Prostate gland (tissue), 2 donors: ENCODE measurements at places on chromosomes 6 and 20. TPM values are rescaled to one million over a fixed set of nuclear protein-coding genes. Genes with fewer than 3 reads are reported as not detected.
A peak's percentile ranks its signal among the peaks of the same experiment; 100 is the strongest.

The SPATS1 gene
- not detected for total RNA-seq

The ZNF165 gene
- total RNA-seq: 1.8 TPM

The KIFC1 gene
- 5.8 TPM for total RNA-seq

The NMBR gene
- total RNA-seq: not detected

The TEAD3 gene
- total RNA-seq: 41.1 TPM

DNA sequence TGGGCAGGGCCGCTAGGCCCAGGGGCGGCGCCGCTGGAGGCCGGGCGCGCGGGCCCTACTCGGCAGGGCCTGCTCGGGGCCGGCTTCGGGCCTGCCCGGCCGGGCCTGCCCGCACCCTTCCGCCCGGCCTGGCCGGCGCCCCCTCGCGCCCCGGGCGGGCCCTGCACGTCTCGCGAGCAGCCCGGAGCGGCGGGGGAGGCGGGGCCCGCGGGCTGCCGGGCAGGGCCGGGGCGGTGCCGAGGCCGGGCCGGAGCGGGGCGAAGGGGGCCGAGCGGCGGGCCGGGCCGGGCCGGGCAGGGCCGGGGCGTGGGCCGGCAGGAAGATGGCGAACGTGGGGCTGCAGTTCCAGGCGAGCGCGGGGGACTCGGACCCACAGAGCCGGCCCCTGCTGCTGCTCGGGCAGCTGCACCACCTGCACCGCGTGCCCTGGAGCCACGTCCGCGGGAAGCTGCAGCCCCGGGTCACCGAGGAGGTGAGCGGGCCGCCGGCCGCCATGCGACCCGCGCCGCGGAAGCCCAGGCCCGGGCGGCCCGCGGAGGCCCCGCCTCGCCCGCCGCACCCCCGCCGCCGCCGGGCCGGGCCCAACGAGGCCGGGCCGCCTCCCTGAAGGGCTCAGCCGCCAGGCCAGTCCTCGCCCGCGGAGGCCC, at the start of gene NPEPL1:
TSS of gene NPEPL1 (plus strand) at position 222 of the 647 bp plus-strand sequence. CDS start at position 323, 101 bp downstream.
- no peaks in the 10 kb centered on the region for H3K36me3 ChIP-seq
- peak; percentile 44 for DNase-seq
- no peaks in the 10 kb centered on the region for H3K27me3 ChIP-seq
- peak within 1 kb of the TSS; percentile 74 for H3K27ac ChIP-seq
- peaks cover 8% of the 10 kb centered on the region for H3K4me1 ChIP-seq
- H3K4me3 ChIP-seq: peak within 1 kb of the TSS; percentile 39

GRCh38 chr20:10309326-10309725, 90.7 kb downstream of the SNAP25 start:
- no peaks in the 10 kb centered on the region for H3K36me3 ChIP-seq
- no peak overlapping the region for H3K27ac ChIP-seq
- DNase-seq: no peak
- no peaks in the 10 kb centered on the region for H3K27me3 ChIP-seq

GRCh38 chr6:75436869-75437268, 56.7 kb downstream of the FILIP1 start:
- H3K27me3 ChIP-seq: no peaks in the 10 kb centered on the region
- no peaks in the 10 kb centered on the region for H3K4me1 ChIP-seq
- no peak overlapping the region for H3K27ac ChIP-seq
- DNase-seq: no peak
- H3K36me3 ChIP-seq: no peaks in the 10 kb centered on the region

GRCh38 chr6:113632220-113632864, 224.8 kb upstream of the MARCKS start:
- no peaks in the 10 kb centered on the region for H3K36me3 ChIP-seq
- H3K27ac ChIP-seq: peak overlapping the region; percentile 34
- no peak overlapping the region for H3K4me3 ChIP-seq
- no peaks in the 10 kb centered on the region for H3K27me3 ChIP-seq

DNA sequence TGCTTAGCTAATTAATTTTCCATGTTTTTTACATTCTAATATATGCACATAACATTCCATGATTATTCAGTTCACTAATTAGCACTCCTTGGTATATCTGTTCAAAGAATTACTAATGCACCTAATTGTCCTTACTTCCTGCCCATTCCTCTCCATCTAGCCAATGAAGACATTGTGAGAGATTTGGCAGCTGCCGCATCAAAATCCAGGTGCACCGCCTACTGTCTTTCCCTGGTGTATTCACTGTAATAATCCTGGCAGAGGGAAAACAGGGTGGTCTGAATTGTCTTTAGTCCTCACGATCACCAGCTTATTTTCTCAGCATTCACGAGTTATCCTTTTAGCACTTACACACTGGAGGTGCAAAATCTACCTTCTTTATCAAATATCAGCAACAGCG, 61.0 kb upstream of the SCGN start:
- H3K4me3 ChIP-seq: no peak overlapping the region
- H3K36me3 ChIP-seq: no peaks in the 10 kb centered on the region
- H3K4me1 ChIP-seq: no peaks in the 10 kb centered on the region
- no peak overlapping the region for H3K27ac ChIP-seq

DNA sequence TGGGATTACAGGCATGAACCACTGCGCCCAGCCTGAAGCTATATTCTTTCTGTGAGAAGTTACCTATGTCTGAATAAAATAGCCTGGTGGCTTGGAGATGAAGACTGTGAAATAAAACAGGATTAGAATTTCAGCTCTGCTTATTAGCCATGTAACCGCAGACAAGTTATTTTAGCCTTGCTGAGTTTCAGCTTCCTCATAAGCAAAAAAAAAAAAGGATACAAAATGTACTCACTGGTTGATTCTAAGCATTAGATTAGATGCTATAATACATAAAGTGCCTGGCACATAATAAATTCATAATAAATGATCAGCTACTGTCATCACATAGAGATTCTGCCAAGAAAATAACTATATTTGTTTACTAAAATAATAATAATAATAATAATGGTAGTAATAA, 98.8 kb downstream of the EPB41L2 start:
- no peak overlapping the region for H3K4me3 ChIP-seq
- no peak overlapping the region for H3K27ac ChIP-seq
- no peaks in the 10 kb centered on the region for H3K27me3 ChIP-seq

- no peak overlapping the region for H3K27ac ChIP-seq
- no peak overlapping the region for H3K4me3 ChIP-seq
- H3K36me3 ChIP-seq: no peaks in the 10 kb centered on the region
- no peaks in the 10 kb centered on the region for H3K4me1 ChIP-seq
- H3K27me3 ChIP-seq: no peaks in the 10 kb centered on the region
Observed at GRCh38 chr6:150775415-150776203, 89.9 kb upstream of the MTHFD1L start.

DNA sequence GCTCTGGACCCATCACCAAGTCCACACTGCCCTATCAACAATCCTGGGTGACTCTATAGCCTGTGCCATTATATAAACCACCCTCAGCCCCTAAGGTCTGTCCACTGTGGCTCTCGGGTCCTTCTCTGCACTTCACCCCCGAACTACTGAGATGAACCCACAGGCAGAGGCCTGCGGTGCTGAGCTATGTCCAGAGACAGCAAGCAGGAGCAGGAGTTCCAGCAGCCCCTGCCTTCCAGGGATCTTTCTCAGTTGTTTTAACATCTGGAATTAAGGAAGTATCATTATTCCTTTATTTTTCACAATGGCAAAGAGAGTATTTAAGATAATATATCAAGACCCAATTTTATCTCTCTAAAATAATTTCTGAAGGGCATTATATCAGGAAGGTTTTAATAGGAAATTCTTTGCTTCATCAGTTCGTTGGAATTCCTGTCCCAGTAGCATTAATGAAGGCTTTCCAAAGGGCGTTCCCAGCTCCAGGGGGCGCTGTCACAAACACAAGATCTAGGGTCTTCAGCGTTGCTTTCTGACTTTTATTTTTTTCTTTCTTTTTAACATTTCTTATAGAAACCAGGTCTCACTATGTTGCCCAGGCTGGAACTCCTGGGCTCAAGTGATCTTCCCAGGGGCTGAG, 27.3 kb downstream of the RRBP1 start:
- DNase-seq: no peak
- no peak overlapping the region for H3K4me3 ChIP-seq
- no peak overlapping the region for H3K27ac ChIP-seq
- peaks cover 11% of the 10 kb centered on the region for H3K4me1 ChIP-seq

DNA sequence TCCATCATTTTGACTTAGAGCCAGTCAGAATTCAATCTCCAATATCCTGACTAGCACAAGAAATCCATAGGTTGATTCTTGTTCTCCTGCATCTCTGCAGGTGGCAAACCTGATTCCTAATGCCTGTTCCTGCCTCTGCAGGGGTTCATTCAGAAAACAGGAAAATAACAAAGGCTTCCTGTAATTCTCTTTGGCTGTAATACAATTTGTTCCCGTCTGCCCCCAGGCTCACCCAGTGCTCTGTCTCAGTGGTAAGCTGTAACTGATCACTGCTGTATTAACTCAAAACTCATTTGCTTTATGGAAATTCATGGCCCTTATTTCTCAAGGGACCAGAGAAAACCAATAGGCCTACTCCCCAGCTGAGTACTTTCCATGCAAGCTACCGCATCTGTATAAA, 88.6 kb downstream of the OPRM1 start:
- DNase-seq: no peak
- no peak overlapping the region for H3K4me3 ChIP-seq
- H3K36me3 ChIP-seq: no peaks in the 10 kb centered on the region
- H3K4me1 ChIP-seq: no peaks in the 10 kb centered on the region
- H3K27me3 ChIP-seq: no peaks in the 10 kb centered on the region

- no peak overlapping the region for H3K4me3 ChIP-seq
- peak overlapping the region; percentile 88 for H3K27ac ChIP-seq
Observed at GRCh38 chr20:57762531-57763234, 52.9 kb upstream of the PMEPA1 start.

DNA sequence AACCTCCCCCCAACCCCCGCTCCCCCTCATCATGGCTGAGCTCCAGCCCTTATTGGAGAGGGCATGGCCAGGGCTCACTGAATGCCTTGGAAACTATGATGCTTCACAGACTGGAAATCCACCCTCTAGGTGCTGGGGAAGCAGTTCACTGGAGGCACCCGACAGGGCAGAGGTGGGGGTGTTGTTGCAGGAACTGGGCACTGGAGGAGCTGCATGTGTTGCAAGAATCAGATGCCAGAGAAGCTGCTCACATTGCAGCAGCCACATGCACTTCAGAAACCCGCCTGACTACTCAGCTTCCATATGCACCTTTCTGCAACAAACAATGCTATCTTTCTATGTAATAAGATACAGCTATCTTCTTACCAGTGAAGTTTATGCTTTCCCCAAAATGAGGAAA, 7.9 kb upstream of the TBPL1 start:
- no peaks in the 10 kb centered on the region for H3K4me1 ChIP-seq
- H3K4me3 ChIP-seq: no peak overlapping the region
- no peak for DNase-seq
- H3K27ac ChIP-seq: no peak overlapping the region

DNA sequence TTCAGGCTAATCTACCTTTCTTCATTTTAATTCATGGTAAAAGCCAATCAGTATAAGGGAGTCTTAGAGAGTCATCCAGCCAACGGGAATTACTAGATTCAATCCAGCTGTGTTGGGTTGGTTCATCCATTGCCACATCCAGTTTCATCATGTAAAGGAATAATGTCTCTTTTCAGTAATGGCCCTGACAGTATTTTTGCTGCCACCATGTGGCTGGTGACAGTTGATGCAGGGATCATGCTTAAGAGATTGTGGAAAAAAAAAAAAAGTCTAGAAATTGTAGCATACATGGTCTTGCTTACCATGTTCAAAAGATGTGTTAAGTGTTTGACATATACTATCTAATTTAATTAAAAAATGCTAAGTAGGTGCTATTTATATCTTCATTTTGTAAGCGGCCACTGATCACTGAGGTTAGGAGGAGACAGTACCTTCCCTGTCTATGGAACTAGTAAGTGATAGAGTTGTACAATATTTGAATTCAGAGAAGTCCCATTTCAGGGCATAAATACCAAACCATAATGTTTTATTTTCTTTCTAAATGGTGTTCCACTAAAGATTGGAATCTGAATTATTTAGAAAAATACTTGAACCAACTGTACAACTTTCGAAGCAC, 135.9 kb downstream of the KHDRBS2 start:
- H3K27me3 ChIP-seq: no peaks in the 10 kb centered on the region
- H3K36me3 ChIP-seq: no peaks in the 10 kb centered on the region
- no peak overlapping the region for H3K4me3 ChIP-seq

- no peaks in the 10 kb centered on the region for H3K4me1 ChIP-seq
- H3K27ac ChIP-seq: no peak overlapping the region
- H3K27me3 ChIP-seq: no peaks in the 10 kb centered on the region
Observed at GRCh38 chr6:101826269-101826668, 432.8 kb downstream of the GRIK2 start.

- no peak for DNase-seq
- no peaks in the 10 kb centered on the region for H3K36me3 ChIP-seq
- H3K4me1 ChIP-seq: no peaks in the 10 kb centered on the region
- H3K27ac ChIP-seq: no peak overlapping the region
- no peaks in the 10 kb centered on the region for H3K27me3 ChIP-seq
Observed at GRCh38 chr6:135887069-135887468, 35.6 kb downstream of the PDE7B start.

- H3K27me3 ChIP-seq: no peaks in the 10 kb centered on the region
- no peaks in the 10 kb centered on the region for H3K4me1 ChIP-seq
- no peak overlapping the region for H3K27ac ChIP-seq
- no peaks in the 10 kb centered on the region for H3K36me3 ChIP-seq
Observed at GRCh38 chr6:165910184-165910966, 247.3 kb upstream of the PDE10A start.

DNA sequence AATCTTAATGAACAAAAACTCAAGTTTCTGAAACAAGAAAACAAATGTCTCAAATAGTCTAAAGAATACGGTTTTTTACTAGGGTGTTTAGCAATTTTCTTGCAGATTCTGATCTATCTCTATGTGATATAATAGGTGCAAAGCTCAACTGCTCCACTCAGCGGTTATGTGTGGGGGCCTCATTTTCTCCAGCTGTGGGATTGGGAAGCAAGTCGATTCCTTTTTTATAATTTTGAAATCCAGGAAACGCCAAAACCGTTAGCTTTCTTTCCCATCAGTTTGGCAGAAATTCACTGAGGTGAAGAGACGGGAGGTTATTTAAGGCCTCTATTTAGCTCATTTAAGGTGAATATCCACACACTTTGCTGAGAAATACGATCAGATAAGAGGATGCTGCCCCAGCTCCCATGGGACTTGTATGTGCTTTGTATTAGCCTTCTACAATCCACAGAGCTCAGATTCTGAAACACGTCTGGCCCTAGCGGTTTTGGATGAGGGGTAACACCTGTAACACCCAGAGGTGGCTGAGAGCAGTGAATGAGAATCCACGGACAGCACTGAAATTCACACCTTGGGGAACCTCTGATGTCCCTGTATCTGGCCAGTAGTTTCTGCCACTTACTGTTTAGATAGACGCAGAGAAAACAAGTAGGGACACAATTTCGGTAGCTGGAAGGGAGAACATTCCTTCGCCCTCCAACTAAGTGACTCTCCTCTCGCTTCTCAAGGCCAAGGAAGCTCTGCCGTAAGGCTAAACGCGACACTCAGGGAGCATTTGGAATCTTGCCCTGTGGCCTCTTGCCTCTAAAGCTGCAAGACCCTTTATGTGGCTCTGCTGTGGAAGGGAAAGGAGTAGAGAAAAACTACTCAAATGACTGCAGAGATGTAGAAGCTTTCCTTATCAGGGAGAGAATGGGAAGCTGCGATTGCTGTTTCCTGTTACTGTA, 6.5 kb upstream of the BCAS4 start:
- H3K27me3 ChIP-seq: no peaks in the 10 kb centered on the region
- H3K27ac ChIP-seq: peak overlapping the region; percentile 27
- DNase-seq: peak; percentile 28
- H3K4me1 ChIP-seq: peaks cover 6% of the 10 kb centered on the region
- H3K4me3 ChIP-seq: no peak overlapping the region

- H3K4me3 ChIP-seq: no peak overlapping the region
- no peak overlapping the region for H3K27ac ChIP-seq
- no peaks in the 10 kb centered on the region for H3K36me3 ChIP-seq
- H3K27me3 ChIP-seq: no peaks in the 10 kb centered on the region
- DNase-seq: no peak
Observed at GRCh38 chr6:150547502-150548222, 52.0 kb upstream of the PLEKHG1 start.
